ENCODE measurements at places on chromosomes 2 and 18.

- peak; percentile 80 for DNase-seq
These were observed 63.6 kb upstream of the ATL2 start for GRCh38 chr2:38440655-38441054.

DNA sequence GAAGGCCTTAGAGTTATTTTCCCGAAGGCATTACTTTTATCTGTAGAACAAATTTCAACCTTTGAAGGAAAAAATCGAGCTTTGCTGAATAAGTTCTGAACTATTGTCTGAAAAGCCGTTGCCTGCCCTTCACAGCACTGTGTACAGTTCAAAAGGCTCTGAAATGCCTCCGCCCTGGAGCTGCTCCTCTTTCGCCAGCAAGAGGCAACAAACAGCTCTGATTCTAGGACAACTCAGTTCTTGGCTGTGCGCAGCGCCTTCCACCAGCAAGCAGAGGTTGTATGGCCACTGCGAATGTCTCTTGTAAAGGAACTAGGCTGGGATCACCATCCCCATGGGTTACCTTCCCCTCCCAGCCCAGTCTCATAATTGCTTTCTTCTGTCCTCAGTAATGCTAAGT, 308.5 kb downstream of the GBX2 start:
- DNase-seq, result peak; percentile 37

DNA sequence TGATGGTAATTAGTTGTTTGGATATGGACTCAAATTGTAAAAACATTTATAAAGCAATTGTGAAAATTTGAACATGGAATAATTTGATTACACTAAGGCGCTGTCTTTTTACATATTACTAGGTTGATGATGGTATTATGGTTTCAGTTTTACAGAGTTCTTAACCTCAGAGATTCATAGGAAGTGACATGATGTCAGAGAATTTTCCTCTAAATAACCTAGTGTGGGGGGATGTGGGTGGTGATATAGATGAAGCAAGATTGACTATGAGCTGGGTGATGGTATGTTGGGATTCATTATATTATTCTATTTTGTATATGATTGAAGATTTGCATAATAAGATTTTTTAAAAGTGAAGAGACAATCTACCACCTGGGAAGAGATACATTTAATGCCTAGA, 45.9 kb upstream of the ATP5MC3 start:
- DNase-seq, result no peak

DNA sequence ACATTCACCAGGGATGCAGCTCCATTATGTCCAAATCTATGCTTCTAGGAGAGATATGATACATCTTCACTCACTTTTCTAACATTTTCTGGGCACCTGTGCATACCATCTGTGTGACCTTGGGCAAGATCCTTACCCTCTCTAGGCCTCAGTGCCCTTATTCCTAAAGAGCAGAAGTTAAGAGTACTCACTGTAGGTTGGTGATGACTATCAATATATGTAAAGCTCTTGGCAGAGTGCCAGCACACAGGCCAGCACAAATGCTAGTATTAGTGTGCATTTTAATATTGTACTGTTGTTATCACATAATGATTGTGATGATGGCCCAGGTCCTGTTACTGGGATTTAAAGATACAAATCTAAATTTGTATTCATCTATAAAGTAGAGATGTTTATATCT, 199.2 kb downstream of the RAD51AP2 start:
- no peak for DNase-seq

DNA sequence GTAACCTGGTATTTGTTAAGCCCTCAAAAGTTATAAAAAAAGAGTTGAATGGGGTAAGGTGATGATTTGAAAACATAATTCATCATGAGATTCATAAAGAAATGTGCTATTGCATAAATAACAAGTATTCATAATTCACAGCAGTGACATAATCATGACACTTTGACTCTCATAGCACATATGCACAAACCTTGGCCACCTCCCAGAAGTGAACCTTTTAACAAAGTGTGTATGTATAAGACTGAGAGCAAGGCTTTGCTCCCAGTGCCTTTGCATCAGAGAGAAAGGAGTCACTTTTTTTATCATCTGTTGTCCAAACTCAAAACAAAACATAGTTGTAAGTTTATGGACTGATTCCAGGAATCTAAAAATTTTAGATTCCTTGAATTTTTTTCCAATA, 15.0 kb upstream of the HTR2B start:
- DNase-seq, result no peak

DNA sequence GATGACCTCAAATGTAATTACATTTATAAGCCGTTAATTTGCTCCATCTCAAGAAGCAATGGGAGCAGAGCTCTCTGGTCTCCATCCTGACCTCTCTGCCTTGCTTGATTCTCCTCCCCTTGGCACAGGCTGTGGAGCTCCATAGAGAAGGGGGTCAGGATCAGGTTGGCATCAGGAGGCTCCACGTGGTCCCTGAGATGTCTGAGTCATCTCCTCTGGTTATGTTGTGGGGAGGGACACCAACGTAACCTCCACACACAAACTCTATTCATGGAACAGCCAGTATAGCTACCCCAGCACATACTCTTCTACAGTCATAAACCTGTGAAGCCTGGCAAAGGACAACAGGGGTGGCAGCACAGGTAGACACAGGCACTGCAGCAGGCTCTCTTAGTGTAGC, 29.0 kb downstream of the TRABD2A start:
- DNase-seq, result no peak

DNA sequence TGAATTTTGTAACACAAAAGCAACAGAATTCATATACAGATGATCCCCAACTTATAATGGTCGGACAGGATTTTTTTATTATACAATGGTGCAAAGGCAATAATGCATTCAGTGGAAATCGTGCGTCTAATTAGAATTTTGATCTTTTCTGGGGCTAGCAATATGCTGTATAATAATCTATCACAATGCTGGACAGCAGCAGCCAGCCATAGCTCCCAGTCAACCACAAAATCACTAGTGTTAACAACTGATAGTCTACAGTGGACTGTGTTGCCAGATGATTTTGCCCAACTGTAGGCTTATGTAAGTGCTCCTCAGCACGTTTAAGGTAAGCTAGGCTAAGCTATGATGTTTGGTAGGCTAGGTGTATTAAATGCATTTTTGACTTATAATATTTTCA, 399.0 kb upstream of the SLC39A10 start:
- DNase-seq, result no peak

DNA sequence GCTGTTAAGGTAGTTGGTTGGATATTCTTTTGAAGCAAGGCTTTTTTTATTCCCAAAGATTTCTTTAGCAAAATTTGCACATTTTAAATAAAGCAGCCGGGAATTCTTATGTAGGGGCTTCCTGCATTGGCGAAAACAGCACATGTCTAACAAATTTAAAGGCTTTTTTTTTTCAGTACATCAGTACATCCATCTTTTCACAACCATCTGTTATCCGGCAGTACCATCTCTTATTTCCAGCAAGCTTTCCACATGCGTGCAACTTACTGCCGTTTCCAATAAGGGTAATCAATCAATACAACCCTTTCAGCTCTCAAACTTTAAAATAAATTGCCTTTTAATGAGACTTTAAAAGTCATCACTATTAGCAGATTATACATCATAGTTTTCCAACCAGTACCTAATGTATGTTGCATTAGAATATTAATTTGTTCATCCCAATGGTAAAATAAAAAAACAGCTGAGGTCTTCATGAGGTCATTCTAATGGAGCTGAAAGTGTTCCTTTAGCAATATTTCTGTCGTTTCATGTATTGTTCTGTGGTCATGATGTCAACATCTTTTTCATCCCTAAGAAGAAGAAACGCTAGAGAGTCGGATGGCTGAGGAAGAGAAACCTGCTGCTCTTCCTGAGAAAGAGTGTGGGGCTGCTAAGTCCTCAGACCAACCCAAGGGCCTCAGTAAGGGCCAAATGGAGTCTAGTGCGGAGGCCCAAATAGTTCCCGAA, 81.4 kb upstream of the UNC80 start:
- DNase-seq, result no peak

DNA sequence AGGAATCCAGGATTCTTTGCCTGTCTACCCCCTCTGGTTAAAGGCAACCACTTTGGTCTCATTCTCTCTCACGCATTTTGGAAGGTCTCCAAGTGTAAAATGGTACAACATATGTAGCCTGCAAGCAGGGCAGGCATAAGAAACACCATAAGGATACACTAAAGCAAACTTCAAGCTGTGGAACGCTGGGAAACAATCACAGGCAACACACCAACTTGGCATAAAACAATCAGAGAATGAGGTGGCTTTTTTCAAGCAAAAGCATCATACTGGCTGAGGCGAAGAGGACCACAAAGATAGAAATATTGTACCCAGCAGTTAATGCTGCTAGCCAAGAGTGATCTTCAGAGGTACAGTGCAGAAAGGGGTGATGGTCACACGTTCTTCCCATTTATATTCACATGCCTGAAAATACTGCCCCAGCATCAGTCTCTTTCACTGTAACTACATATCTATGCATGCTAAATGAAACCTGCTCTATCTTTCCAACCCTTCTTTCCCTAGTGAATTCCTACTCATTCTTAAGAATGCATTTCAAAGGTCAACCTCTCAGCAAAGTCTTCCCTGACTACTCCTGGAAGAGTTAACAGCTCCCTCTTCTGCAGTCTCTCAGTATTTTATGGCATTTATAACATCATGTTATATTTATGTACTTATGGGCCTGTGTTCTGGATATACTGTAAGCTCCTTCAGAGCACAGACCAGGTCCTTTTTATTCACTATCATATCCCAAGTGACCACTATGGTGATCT, 71.9 kb upstream of the GALNT5 start:
- DNase-seq, result no peak

DNA sequence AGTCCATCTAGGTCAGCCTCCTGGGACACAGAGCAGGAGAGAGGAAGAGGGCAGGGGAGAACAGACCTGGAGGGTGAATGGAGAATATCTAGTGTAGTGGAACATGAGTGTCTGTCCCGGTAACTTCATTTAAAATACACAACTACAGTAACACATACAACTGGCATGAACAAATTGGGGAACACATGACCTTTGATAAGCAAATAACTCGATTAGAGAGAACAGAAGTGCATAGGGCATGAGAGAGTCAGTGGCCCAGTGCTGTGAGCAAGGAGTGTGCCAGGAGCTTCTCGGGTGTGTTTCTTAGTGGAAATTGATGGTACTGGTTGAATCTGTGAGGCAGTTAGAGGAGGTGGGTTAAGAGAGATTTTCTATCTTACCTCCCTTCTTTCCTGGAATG, 40.8 kb downstream of the TNP1 start:
- DNase-seq, result no peak

DNA sequence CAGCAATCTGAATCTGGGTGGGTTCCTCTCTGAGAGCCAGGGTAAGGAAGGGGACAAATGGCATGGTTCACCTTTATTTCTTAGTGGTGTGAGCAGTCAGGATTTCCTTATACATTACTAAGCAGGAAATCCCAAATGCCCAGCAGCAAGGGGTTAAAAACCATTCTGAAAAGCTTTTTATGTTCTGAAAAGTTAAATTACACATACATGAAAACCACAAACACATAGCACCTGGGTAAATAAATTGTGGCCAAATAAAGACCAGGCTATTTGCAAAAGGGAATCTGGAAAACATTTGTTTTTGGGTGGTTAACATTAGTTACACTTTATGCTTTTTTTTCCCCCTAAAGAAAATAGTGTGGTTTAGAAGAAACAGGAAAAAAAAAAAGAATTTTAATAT, 156.1 kb downstream of the AGPS start:
- DNase-seq, result no peak

DNA sequence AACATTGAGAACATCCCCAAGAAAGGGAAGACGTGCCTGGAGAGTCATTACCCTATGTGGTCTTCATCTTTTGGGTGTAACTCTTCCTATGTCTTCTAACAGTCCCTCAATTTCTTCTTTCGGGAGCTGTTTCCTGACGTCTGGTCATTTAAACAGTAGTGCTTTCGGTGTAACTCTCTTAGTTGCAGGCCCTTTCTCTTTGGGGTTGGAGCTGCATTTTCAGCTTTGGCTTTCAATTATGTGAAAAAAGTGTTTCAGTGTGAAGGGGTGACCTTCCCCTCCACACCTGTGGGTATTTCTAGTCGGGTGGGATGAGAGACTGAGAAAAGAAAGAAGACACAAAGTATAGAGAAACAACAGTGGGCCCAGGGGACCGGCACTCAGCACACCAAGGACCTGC, 105.9 kb downstream of the CERS6 start:
- no peak for DNase-seq

DNA sequence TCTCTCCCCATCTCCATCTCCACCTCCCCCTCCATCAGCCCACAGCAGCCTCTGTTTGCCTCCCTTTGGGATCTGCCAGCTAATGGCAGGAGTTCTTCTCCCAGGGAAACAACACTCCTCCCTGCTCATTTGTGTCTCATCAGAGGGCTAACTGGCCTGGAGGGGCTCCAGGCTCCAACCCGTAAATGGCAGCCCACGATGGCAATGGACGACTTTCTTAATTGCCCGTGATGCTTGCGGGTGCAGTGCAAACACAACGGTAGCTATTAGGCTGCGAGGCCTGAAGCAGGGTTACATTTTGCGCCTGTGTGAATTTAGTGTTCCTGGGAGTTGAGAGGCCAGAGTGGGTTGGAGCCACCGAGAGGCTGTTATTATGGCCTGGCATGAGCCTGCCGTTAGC, 285.1 kb downstream of the TNS1 start:
- peak; percentile 15 for DNase-seq

DNA sequence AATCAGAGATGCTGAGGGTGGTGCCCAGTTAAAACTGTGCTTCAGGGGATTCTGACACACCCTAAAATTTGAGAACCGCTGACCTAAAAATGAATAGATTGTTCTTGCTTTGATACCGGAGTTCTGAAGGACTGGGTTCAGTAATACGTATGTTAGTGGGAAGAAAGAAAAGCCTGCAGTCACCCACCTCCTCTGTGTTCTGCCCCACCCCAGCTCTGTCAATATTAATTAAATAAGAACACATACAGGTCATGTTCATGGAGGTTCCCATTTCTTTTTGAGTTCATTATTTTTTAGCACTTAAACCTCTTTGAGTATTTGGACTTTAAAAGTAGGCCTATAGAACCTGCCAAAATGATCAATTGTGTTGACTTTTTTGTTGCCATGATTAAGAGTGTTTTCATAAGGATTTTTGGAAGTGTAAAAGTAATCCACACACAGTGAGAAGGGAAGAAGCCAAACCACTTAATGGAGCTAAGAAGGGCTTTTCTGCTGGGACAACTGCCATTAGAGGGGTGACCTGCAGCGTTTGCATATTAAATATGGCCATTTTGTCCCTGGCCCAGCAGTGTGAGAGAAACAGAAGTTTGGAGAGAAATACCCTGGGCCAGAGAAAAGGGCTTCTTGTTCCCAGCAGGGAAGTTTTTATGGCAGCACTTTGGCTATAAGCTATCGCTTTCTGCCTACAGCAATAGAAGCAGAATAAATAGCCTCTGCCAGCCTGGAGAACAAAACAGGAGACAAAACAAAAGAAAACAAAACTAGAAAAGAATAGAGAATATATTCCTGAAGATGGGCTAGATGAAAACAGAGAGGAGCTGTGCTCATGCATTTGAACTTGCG, 80.7 kb upstream of the RNF152 start:
- peak; percentile 27 for DNase-seq

- DNase-seq, result no peak
These were observed 1.0 kb downstream of the SPP2 start for GRCh38 chr2:234051374-234052070.

Data from endodermal cell (in vitro differentiated cells).